Smooth muscle cell of the brain vasculature (primary cell): ENCODE measurements at places on chromosomes 13 and 19.

DNA sequence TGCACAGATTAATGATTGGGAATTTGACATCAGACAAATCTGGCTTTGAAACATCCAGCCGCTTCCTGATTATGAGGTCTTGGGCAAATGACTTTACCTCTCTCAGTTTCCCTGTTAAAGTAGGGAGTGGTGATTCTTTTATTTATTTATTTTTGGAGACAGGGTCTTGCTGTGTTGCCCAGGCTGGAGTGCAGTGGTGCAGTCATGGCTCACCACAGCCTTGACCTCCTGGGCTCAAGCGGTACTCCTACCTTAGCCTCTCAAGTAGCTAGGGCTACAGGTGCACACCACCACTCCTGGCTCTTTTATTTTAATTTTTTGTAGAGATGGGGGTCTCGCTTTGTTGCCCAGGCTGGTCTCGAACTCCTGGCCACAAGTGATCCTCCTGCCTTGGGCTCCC lies 2.7 kb downstream of the PSMD8 start:
- no peak for DNase-seq

- DNase-seq: no peak
Observed at GRCh38 chr19:47228168-47228936, 2.6 kb downstream of the BBC3 start.

- DNase-seq: no peak
Observed at GRCh38 chr13:22040810-22041364, 370.0 kb downstream of the FGF9 start.

DNA sequence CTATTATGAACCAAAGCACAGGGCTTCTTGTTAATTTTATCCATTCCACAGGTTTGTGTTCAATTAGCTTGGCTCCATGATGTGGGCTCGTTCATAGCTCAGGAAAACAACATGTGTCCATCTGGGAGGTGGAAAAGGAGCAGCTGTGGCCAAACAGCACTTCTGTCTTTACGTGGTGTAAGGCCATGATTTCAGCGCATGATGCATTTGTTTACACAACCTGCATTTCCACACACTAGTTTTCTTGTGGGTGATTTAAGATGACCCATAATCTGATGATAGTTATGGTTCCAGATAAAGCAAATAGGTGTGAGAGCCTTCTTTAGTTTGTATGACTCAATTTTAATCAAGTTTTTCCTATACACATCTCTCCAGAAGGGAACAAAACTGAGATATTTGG lies 101.7 kb downstream of the TNFRSF19 start:
- DNase-seq: no peak

GRCh38 chr13:41590122-41590521 lies 132.8 kb downstream of the RGCC start:
- no peak for DNase-seq

DNA sequence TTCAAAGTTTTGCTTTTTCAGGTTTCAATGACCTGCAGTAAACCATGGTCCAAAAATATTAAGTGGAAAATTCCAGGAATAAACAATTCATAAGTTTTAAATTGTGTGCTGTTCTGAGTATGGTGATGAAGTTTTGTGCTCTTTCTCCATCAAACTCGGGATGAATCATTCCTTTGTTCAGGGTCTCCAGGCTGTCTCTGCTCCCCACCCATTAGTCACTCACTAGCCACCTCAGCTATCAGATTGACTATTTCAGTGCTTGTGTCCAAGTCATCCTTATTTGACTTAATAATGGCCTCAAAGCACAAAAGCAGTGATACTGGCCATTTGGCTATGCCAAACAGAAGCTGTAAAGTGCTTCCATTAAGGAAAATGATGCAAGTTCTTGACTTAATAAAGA lies 1140.4 kb downstream of the EFNB2 start:
- no peak for DNase-seq

DNA sequence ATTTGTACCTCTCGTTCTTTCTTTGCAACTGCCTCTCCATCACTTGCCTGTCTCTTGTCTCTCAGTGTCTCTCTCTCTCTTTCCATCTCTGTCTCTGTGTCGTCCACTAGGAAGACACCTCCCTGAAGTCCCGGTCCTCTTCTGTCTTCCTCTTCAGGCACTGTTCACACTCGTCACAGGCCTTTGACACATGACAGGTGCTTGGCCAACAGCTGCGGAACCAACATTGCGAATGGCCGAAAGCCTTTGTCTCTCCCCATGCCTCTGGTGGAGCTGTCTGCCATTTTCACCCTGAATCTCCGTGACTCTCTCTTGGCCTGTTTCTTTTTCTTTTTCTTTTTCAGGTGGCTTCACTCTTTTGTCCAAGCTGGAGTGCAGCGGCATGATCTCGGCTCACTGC lies 2.8 kb downstream of the HIPK4 start:
- DNase-seq: no peak

DNA sequence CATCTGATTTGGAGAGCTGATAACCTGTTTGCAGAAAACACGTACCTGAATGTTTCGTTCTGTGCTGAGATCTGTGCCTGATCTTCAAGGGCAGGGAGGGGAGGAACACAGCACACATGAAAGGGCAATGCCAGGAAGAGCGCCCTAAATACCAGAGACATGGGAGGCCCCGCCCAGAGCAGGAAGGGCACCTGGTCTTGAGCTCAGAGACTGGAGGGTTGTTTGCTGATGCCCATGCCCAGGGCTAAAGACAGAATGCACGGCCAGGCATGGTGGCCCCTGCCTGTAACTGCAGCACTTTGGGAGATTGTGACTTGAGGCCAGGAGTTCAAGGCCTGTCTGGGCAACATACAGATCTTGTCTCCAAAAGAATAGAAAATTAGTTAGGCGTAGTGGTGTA lies 183.2 kb downstream of the TUBA3C start:
- DNase-seq: no peak

GRCh38 chr19:12668932-12669269 lies 2.3 kb downstream of the WDR83 start:
- DNase-seq: no peak

GRCh38 chr19:49287141-49287770 lies 37.7 kb downstream of the SLC6A16 start:
- no peak for DNase-seq

- DNase-seq: peak; percentile 82
Observed at GRCh38 chr13:99320693-99321481, 13.7 kb upstream of the GPR183 start.
